ENCODE measurements at places on chromosomes 4 and X. TPM values are rescaled to one million over a fixed set of nuclear protein-coding genes. Genes with fewer than 3 reads are reported as not detected.

FHL1 gene
- 27.2 TPM for total RNA-seq

GEMIN8 gene
- total RNA-seq: 10.2 TPM

RHOXF2 gene
- total RNA-seq: not detected

GRCh38 chr4:14926368-14926767, 75.9 kb upstream of the CPEB2 start:
- no peak for DNase-seq

DNA sequence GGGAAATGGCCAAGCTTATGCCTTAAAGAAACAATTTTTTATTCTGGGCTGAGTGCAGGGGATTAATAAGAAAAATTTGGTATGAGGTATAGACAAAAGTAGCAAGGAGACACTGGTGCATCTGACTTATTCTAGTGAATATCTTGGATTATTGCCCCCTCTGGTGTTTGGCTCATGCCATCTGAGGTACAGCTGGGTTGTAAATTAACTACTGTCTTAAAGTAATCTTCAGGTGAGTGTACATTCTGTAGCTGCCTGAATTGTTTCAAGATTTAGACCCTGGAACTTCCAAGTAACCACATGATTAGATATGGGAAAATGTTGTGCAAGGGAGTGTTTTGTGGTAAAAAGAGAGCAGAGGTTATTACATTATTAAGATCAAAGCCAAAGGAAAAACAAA, 988.7 kb downstream of the FAM133A start:
- no peak for DNase-seq

GRCh38 chr4:147050356-147050765, 104.7 kb upstream of the TTC29 start:
- DNase-seq: no peak

DNA sequence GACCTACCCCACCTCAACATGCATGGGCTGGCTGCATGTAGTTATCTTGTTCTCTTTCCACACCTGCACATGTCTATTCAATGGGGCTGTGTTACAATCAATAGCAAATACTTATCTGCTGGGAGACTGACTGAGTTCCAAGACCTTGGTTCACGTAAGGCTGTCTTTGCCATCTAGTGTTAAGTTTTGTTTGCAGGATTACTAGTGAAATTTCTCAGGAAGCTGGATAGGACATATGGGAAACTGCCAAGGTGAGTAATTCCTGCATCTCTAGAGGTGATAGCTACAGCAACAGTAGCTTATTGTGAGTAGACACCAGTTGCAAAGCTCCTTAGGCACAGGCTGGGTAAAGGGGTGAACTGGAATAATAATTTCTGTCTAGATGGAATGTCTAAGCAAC, 177.5 kb downstream of the ENOX2 start:
- DNase-seq: no peak

DNA sequence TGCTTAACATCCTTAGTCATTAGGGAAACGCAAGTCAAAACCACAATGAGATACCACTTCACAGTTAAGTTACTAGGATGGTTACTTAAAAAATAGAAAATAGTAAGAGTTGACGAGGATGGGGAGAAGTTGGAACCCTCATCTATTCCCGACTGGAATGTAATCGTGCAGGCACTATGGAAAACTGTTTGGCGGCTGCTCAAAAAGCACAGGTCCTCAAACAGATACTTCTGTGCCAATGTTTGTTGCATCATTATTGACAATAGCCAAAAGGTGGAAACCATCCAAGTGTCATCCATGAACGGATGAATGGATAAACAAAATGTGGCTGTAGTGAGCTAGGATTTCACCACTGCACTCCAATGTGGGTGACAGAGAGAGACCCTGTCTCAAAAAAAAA, 11.7 kb downstream of the CTAG1B start:
- DNase-seq: no peak

- DNase-seq: no peak
Measured at GRCh38 chrX:118773782-118774181, 46.4 kb downstream of the IL13RA1 start.

DNA sequence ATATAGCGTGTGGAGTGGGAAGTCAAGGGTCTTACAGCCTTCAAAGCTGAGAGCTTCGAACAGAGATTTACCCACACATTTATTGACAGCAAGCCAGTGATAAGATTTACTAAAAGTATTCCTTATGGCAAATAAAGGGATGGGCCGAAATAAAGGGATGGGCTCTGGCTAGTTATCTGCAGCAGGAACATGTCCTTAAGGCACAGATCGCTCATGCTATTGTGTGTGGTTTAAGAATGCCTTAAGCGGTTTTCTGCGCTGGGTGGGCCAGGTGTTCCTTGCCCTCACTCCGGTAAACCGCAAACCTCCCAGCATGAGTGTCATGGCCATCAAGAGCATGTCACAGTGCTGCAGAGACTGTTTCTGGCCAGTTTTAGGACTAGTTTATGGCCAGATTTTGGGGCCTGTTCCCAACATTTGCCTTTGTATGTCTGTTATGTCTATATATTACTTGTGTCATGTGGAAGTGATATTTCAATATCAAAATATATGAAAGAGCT, 53.5 kb downstream of the UGT2B10 start:
- DNase-seq: no peak

DNA sequence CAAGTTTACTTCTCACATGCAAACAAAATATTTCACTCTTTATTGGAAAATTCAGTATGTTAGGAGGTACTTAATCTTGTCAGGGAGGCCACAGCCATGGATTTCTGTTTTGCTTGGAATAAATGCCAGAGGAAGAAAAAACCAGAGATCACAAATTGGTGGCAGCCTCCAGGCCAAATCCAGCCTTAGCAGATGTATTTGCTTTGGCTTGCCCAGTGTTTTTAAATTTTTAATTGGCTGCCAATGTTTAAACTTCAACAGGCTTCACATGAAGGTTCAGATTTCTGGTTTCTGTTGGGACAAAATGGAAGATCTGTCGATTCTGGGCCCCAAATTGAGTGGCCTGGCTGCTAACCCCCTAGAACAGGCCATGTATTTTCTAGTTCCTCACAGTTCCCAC, 19.2 kb downstream of the YY2 start:
- no peak for DNase-seq

All from CD4-positive, alpha-beta T cell (primary cell).